ENCODE measurements at places on chromosomes 2 and 18.

GRCh38 chr2:224560549-224560948, 24.6 kb downstream of the CUL3 start:
- DNase-seq, result no peak

- no peak for DNase-seq
These were observed 169.5 kb upstream of the AGAP1 start for GRCh38 chr2:235324324-235324723.

- DNase-seq, result no peak
These were observed 46.3 kb downstream of the ZNF519 start for GRCh38 chr18:14085770-14086457.

GRCh38 chr2:203059567-203060240, 45.0 kb downstream of the NBEAL1 start:
- no peak for DNase-seq

DNA sequence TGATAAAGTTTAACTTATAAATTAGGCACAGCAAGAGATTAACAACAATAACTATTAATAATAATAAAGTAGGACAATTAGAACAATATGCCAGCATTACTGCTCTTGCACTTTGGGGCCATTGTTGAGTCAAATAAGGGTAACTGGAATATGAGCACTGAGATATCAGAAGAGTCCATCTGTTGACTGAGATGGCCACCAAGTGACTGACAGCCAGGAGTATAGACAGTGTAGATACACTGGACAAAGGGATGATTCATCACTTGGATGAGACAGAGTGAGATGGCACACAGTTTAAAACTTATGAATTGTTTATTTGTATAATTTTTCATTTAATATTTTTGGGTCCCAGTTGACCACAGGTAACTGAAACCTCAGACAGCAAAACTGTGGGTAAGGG, 20.0 kb downstream of the NAB1 start:
- DNase-seq, result no peak

- no peak for DNase-seq
These were observed 461.2 kb downstream of the SUCLG1 start for GRCh38 chr2:83997889-83998288.

- no peak for DNase-seq
These were observed 109.9 kb upstream of the CAB39 start for GRCh38 chr2:230602562-230603230.

- no peak for DNase-seq
These were observed 642.6 kb downstream of the RNF144A start for GRCh38 chr2:7559791-7560190.

DNA sequence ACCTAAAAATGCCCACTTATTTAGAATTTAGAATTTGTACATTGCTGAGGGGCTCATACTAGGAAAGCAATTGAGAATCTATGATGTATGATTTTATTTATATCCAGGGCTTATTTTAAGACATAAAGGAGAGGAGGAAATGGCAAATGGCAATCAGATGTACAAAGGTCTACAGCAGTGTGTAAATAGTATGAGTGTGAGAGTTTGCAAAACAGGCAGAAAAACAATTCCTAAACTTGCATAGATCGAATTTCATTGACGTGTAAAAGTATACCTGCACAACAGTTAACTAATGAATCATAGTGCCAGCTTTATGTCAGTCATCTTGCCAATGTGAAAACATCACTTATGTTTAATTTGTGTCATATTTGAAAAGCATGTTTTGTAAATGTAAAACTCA, 718.7 kb upstream of the GCFC2 start:
- DNase-seq, result no peak

- no peak for DNase-seq
These were observed 117.6 kb upstream of the APCDD1 start for GRCh38 chr18:10336749-10337350.

GRCh38 chr2:32647180-32647651, 19.4 kb downstream of the TTC27 start:
- no peak for DNase-seq

DNA sequence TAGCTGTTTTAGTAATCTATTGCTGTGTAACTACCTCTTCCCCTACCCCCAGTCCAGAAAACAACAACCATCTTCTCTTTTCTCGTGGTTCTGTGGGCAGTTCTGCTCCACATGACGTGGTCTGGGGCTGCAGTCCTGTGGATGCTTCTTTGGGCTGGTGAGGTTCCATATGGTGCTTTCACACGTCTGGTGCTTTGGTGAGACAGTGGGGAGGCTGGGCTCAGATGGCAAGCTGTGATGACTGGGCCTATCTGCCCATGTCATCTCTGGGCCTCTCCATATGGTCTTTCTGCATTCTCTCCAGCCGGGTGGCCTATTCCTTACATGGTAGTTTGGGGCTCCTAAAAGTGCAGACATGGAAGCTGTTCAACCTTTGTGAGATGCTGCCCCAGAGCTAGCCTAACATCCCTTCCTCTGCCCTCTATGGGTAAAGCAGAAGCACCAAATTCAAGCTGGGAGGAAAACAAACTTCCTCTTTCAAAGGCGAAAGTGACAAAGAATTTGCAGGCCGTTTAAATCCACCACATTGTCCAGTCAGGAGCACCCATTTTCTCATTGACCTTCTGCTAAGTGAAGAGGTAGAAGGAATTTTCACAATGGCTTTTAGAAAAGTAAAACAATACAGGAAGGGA, 68.3 kb upstream of the IL1R1 start:
- DNase-seq, result no peak

DNA sequence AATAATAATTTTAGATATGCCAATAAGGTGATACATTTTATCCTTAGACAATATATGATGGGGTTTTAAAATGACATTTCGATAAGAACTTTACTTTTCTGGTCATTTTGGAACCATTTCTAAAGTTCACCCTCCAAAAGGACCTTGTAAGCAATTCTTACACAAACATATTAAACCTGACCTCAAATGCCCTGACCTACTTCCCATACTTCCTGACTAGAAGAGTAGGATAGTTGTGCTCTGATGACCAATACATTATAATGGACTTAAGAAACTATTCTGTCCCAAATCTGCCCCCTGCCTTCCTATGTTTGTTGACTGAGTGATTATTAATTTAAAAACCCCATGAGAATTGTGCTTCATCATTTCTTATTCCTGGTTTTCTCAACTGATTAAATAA, 24.6 kb downstream of the GCA start:
- DNase-seq, result no peak

DNA sequence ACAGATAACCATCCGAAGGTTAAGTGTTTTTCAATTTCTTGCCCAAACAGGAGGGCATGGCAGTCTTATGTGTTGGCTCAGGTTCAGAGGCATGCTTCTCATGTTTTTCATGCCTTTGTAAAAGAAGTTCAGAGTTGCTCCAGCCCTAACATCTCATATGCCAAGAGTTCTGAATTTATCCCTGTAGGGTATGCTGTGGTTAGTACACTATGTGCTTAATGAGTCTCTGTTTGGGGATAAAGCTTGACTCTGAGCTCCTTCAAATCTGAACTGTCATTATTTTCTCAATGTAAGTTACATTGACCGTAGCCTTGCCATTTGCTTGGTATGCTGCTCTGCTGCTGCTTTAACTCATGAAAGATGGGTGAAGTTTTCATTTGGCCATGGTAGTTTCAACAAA, 67.9 kb upstream of the PNPT1 start:
- no peak for DNase-seq

DNA sequence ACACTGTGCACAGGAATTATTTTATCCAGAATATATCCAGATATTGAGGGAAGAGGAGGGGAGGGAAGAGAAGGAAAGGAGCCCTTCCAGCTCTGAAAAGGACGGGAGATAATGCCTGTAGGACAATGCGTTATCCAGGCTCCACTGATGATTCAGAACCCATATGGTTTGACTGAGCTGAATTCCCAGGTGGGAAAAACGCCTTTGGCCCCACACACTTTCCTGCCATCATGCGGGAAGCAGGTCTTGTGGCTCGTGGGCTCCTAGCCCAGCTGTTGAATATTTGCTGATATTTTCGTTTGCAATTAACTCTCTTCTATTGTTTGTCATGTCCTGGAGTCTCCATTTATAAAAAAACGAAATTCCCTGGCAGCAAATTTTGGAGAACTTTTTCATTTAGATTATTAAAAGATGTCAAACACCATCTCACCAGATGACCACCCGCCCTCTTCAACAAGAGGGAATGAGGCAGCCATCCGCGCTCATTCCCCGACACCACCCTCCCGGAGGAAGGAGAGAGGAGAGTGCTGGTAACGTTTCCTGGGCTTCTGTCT, 8.9 kb downstream of the COL6A3 start:
- DNase-seq, result no peak

Data from HCT116 (cell line).